Activated CD8-positive, alpha-beta memory T cell treated with anti-CD3 and anti-CD28 coated beads for 4 hours (primary cell): ENCODE measurements at places on chromosomes 11 and 22.

- no peak for DNase-seq
These were observed 15.6 kb upstream of the FXYD2 start for GRCh38 chr11:117839936-117840813.

GRCh38 chr11:68471360-68472340 lies 11.1 kb downstream of the PPP6R3 start:
- no peak for DNase-seq

- no peak for DNase-seq
These were observed 1.6 kb downstream of the TCP11L1 start for GRCh38 chr11:33040862-33041453.

- no peak for DNase-seq
These were observed 1.8 kb downstream of the MTMR2 start for GRCh38 chr11:95922099-95922498.

DNA sequence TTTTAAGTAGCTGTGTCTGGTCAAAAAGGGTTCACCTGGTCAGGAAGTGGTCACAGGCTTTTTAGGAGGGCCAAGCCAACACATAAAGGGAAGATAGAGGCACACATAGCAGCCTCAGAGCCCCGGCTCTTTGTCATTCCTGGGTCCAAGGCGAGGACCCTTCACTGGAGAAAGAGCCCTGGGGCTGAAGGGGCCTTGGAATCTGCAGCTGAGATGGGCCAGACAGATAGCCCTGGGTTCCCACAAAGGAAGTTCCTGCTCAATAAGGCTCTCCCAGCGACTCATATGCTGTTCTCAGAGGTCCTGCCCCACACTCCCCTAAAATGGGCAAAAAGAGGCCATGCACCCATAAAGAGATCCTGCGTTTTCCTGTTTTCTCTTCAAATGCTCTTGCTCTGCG lies 77.7 kb downstream of the LINC01488 start:
- DNase-seq = no peak

- no peak for DNase-seq
These were observed 676.2 kb downstream of the BRD1 start for GRCh38 chr22:49151256-49152126.

- no peak for DNase-seq
These were observed 14.8 kb upstream of the RTCB start for GRCh38 chr22:32426881-32427280.

DNA sequence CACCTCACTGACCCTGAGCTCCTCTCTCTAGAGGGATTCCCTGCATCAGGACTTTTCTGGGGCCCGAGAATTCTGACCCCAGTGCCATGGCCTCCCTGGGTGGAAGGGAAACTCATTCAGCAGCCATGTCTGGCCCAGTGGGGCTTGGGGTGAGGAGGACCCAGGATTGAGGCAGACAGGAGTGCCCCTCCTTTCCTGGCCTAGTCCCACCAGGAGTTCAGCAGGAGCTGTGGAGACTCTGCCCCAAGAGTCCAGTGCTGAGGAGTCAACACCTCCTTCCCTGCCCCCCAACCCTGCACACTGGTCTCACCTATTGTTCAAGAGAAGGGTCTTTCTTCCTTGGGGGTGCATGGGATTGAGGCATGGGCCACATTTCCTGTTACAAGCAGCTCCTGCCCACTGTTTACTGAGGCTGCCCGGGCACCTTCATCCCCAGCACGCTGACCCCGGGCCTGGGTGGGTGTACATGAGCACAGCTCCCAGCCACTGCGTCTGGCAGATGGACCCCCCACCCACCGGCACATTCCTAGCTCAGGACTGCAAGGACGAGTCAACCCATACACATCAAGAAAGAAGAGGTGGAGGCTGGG lies 33.9 kb downstream of the ALX4 start:
- no peak for DNase-seq

GRCh38 chr11:116972691-116973090 lies 125.5 kb downstream of the SIK3 start:
- no peak for DNase-seq

DNA sequence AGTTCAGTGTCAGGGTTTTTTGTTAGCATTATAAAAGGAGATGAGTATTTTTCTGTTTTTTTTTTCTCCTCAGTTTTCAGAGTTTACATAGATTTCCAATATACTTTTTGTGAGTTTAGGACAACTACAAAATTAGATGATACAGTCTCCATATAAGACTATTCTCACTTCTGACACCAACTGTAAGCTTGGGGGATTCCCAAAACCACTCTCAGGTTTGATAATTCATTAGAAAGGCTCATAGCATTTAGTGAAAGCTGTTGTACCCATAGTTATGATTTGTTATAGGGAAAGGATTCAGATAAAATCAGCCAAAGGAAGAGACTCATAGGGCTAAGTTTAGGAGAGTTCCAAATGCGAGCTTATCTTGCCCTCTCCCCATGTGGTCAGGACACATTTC lies 24.1 kb downstream of the CUL5 start:
- DNase-seq = no peak

DNA sequence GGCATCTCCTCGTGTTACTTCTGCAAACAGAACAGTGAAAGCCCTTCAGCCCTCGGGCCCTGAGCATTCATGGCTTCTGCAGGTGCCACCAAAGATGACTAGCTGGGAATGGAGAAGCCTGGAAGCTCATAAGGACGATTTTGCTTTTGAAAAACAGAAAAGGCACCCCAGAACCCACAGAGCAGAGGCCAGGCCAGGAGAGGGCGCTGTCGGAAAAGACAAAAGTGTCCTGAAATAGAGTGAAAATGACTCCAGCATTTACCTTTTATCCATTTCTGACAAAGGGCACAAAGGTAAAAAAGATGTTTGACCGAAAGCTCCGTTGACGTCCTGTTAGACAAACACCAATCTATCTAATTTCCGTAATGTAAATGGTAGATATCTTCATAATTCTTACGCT lies 37.6 kb downstream of the ZNF195 start:
- peak; percentile 33 for DNase-seq

DNA sequence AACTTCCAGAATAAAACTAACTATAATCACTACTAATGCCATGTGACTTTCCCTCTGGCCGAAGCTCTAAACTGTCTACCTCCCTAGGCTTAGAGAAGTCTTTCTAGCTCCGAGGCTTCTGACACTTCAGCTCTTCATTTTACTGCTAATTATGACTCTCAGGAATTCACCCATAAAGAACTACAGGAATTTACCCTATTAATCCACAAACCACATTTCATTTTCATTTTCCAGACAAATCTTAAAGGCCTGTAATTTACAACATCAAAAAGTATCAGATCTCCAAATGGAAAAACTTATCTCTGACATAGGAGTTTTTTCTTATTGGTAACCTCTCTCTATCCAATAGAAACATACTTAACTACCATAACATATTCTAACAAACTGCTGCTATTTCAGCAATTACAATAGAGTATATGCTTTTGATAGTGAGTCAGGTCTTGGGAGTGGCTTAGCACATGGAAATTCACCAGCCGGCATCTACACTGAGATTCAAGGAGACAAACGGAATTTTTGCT lies 33.4 kb downstream of the MRTFA start:
- no peak for DNase-seq

GRCh38 chr11:12243911-12244550 lies 133.3 kb upstream of the PARVA start:
- no peak for DNase-seq

GRCh38 chr11:16184588-16184987 lies 171.8 kb downstream of the SOX6 start:
- no peak for DNase-seq

GRCh38 chr22:39880722-39881121 lies 12.8 kb downstream of the ENTHD1 start:
- no peak for DNase-seq
